ENCODE measurements at places on chromosomes 4 and X.

DNA sequence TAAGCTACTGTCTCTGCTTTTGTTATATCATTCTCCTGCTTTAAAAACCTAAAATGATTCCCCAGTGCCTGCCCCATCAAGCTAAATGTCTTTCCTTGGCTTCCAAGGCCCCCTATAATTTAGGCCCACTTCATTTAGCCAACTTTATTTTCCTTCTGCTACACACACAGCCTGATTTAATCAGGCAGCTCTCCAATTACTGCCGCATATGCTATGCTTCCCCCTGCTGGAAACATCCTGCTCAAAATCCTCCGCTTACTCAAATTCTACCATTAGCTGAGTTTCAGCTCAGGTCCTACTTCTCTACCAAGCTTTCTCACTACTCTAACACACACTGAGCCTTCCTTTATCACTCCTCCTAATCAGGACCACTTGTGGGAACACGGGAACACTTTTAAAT lies 17.0 kb downstream of the LAMP2 start:
- no peak for DNase-seq

DNA sequence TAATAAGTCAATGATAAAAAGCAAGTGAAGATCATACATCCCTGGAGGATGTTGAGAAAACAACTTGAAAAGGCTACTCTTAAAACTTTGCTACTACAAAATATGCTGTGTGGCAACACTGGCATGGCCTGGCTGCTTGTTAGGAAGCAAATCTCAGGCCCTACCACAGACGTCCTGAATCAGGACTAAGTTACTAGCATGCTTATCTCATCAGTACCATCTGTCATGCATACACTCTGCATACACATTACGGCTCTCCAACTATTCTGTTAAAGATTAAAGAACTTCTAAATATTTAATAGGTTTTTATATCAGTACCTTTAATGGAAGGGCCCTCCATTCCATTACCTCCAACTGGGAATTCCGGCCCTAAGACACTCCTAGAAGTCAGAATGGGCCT lies 8.2 kb downstream of the PAPSS1 start:
- DNase-seq, result no peak

GRCh38 chr4:168725930-168726329 lies 229.1 kb downstream of the PALLD start:
- DNase-seq, result no peak

DNA sequence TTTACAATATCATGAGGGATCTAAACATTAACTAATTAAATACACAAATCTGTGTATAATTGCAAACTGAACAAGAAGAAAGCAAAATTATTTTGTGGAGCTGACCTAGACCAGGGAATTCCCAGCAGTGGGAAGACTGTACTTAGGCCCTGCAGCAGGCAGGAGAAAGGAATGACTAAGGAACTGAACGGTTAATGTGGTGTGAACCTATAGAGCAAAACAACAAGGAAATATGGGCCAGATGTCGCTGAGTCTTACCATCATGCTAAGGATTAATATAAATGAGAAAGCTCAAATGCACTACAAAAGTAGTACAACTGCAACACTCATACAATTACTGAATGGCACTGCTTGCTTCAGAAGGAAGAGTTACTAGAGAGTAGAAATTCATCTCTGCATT lies 120.3 kb upstream of the ATXN3L start:
- no peak for DNase-seq

DNA sequence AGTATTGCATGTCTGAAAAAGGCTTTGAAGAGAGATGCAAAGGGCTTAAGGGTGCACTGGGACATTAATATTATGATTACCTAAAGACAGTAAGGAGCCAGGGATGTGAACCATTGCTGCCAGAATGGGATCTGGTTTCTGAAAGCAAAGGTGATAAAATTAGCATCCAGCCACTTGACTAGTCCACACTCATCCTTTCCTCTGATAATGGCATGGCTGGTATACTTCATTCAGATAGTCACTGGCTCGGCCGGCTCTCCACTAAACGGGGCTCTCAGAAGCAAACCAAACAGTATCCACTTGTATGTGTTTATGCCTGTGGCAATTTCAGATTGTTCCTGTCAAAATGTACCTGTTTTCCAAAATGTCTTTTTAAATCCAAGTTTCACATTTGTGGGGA lies 46.4 kb downstream of the MAMLD1 start:
- DNase-seq, result no peak

Data from SW 1271 (cell line).